Fibroblast of gingiva (primary cell): ENCODE measurements at places on chromosomes 16 and 17.
A peak's percentile ranks its signal among the peaks of the same experiment; 100 is the strongest.

- no peak for DNase-seq
Measured at GRCh38 chr17:64400642-64401041, 10.0 kb upstream of the PECAM1 start.

DNA sequence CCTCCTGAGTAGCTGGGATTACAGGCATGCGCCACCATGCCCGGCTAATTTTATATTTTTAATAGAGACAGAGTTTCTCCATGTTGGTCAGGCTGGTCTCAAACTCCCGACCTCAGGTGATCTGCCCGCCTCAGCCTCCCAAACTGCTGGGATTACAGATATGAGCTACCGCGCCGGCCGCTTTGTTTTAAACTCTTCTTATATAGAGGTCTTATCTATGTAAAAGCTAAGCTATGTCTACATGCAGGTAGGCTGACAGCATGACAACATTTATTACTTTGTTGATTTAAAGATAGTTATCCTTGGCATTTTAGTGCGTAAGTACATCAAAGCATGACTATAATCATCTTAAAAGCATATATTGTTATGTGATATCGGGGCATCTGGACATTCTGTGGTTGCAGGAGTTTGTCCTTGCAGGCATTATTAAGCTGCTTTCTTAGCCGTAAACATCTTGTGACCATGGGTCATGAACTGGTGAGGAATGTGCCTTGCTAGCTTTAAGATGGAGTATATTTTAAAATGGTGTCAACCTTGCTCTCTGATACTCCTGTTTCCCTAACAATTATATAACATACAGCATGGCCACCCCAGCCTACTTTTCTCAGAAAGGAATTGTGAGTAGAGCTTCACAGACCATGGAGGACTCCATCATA, 45.8 kb upstream of the TAOK1 start:
- DNase-seq, result no peak

DNA sequence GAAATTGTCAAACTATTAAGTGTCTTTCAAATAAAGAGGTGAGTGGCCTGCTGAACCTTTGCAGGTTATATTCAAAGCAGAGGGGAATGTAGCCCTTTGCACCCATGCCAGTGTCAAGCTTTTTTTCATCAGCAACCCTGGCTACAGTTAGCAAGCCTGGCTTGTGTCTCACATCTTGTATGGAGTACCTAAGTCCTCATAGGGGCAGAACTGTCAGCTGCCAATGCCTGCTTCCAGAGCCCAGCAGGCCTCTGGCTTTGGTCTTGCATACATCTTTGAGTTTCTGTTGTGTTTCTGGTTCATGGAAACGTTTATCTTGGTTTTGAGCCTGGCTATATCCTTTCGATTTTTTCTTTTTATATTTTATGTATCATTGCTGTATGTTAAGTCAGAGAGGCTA, 26.8 kb downstream of the REXO5 start:
- DNase-seq, result no peak

DNA sequence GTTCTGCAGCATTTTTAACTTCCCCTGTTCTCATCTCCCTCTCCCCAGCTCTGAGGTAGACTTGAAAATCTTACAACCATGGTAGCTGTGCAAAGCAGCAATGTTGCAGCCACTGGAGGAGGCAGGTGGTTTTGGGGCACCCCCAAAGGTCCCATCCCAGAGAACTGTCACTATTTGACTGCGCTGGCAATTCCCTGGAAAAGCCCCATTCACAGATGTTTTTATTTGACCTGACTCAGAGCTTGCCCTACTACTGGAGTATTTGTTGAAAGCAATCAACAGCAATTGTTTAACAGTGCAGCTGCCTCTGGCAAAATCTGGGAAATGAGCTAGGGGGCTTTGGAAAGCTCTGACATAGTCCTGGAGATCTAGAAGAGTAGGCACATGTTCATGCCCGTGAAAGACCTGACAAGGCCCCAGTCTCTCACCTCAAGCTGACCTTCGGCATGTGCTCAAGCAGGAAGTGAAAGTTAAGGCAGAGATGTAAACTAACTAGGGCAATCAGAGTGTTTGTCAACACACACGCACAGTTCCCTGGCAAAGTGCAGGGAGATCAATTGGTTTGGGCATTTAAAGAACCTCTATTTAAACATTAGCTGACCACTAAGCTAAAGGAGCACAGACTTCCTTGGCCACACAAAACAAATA, 19.7 kb upstream of the PIK3R5 start:
- DNase-seq, result no peak

DNA sequence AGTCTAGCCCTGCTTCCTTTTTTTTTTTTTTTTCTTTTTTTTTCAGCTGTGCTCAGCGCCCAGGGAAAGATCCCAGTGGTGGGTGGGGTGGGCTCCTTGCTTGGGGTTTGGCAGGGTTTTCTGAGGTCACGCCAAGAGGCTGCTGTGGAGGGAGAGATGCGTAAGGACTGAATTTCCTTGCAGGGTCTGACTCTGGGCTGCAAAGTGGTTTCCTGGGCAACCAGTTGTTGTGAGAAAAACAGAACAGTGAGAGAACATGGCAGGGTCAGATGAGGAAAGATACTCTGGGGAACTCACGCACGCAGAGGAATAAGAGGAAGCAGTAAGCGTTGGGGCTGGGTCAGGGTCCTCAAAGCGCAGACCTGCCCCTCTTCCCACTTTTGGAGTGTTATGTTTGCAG, 119.5 kb downstream of the IRF8 start:
- DNase-seq, result no peak

DNA sequence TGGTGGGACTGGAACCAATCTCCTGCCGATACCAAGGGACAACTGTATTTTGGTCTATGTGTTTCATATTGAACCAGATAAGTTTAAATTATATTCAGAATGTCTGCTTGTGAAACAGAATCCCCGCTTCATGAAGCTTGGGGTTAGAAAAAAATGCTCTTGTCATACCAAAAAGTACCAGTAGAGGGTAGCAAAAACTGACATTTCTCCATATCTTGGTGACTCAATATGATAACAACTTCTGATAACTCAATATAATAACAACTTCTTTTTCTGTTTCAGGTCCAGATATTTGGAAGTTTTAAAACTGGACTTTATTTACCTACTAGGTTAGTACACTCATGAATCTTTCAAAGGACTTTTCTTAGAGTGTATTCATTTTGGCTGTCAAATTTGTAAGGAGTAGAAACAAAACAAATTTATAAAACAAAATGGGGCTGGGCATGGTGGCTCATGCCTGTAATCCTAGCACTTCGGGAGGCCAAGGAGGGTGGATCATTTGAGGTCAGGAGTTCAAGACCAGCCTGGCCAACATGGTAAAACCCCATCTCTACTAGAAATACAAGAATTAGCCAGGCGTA, 52.3 kb upstream of the ADCY7 start:
- DNase-seq, result peak; percentile 32

DNA sequence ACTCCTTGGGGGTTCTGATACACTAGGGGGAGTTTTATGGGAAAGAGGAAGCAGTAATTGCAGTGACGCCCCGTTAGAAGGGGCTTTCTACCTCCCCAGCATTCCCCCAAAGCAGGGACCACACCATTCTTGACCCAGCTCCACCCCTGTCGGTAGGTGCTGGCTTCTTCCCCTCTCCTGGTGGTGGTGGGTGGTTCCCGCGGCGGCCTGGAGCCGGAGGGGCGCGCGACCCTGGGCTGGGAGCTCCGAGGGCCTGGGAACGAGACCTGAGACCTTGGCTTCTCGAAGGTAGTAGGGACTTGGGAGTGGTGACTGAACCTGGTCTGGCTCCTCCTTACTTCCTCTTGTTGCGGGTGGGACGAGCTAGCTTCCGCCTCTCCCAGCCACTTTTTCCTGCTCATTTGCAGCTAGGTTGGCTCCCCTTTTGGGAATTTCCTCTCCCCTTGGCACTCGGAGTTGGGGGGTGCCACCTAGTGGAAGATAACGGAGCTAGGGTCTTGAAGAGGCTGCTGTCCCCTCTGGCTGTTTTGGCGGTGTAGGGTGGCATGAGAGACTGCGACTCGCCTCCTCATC, 438 bp downstream of the GRN start:
- DNase-seq, result peak; percentile 51

DNA sequence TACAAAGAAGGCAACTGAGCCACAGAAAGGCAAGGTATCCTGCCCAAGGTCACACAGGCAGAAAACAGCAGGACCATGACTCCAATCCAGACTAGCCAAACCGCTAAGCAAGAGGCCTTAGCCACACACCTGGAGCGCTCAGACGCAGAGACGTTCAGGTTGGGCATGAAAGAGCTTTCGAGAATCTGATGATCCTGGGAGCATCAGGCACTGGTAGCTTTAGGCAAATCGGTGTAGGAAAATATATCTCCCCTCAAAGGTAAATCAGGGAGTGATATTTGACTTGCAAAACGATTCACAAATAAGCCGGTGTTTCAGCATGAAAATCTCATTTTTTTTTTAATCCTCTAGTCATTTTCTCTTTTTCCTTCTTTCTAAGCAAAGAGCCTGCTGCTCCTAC, 279.0 kb downstream of the MRTFB start:
- no peak for DNase-seq

- no peak for DNase-seq
Measured at GRCh38 chr17:42665581-42666001, 6.5 kb downstream of the TUBG2 start.

DNA sequence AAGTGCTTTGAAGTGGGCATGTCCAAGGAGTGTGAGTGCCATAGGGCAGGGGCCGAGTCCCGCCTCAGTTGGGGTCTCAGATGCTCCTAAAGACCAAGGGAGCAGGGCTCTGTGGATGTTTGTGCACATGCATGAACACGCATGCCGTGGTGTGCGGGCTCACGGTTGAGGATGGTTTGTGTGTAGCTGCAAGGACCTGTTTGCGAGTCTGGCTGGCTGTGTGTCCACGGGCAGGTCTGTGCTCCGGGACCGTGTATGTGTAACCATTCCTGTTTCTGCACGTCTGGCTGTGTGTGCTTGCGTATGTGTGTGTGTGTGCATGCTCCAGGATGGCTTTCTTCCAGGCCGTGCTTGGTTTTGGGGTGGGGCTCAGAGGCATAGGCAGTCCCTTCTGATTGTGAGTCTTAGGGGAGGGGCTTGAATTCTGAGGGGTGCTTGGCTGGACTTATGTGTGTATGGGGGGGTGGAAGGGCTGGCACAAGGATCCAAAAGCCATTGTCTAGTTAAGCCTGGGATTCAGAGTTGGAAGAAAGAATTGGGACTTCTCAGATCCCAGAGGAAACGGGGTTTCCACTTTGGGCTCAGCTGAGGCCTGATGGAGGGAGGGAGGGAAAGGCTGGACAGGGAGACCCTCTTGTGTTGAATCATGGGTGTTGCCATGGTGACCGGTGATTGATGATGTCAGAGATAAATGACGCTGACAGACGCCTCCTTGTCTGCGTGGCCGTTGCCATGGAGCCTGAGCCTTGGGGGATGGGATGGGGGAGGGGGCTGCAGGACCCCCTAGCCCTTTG, 14.4 kb downstream of the GJD3 start:
- DNase-seq, result peak; percentile 27

- peak; percentile 32 for DNase-seq
Measured at GRCh38 chr16:57469917-57470470, 7.5 kb downstream of the POLR2C start.

- DNase-seq, result no peak
Measured at GRCh38 chr17:72553051-72553755, 432.4 kb downstream of the SOX9 start.

DNA sequence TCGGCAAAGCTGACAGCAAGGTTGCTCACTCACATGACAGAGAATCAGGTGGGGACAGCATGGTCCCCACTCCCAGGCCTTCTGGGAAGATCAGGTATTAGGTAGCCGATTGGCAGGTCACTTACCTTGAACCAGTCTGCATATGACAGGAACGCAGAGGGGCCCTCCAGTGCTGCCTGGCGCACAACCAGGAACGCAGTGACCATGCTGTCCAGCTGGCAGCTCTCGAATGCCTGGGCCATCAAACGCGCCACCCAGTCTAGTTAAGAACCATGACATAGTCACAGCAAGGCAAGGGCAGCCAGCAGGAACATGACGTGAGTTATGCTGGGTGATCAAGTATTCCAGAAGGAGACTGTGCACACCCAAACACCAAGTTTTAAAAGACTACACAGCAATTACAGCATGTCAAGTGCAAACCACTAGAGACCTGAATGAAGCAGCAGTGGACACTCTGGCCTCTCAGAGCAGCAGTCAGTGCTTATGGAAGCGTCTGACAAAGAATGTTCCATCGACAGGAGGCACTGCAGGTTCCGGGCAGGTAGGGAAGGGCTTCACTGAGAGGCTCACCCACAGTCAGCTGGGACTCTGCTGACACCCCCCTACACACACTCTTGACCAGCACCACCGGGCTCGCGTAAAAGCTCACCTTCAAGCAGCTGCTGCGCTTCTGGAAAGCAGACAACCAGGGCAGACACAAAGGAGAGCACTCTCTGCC, 25.0 kb downstream of the FANCA start:
- no peak for DNase-seq

DNA sequence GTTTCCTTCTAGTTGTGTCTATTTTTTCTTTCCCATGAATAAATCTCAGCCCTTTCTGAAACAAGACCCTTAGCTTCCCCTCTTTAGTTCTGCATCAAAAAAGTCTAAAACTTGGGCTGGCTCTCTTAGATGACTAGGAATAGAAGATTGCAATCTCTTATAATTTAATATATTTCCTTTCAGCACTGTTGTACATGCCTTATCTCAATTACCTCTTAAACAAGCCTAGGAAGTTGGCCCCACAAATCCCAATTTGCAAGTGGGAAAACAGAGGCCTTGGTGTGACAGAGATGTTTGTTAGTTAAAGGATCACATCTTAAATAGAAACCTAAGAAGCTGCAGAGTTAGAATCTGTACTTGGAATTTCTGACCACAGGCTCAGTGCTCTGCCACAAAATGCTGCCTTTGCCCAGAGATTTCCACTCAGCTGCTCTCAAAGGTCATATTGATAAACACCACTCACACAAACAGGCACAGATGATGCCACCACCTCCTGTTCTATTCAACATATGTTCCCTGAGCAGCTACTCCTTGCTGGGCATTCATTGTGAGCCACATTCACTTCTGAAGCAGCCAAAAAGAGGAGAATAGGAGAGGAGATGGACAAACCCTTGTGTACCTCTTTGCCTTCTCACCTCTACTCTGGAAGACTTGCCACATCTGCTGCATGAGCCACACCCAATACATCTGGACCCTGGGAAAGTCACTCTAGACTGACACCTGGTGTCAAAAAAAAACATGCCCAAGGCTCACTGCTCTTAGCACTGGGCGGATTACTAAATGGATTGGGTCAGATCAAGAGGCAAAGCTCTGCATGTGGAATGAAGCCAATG, 5.5 kb downstream of the CCDC182 start:
- no peak for DNase-seq

- DNase-seq, result peak; percentile 95
Measured at GRCh38 chr17:40952661-40953060, 14.1 kb downstream of the KRT39 start.

DNA sequence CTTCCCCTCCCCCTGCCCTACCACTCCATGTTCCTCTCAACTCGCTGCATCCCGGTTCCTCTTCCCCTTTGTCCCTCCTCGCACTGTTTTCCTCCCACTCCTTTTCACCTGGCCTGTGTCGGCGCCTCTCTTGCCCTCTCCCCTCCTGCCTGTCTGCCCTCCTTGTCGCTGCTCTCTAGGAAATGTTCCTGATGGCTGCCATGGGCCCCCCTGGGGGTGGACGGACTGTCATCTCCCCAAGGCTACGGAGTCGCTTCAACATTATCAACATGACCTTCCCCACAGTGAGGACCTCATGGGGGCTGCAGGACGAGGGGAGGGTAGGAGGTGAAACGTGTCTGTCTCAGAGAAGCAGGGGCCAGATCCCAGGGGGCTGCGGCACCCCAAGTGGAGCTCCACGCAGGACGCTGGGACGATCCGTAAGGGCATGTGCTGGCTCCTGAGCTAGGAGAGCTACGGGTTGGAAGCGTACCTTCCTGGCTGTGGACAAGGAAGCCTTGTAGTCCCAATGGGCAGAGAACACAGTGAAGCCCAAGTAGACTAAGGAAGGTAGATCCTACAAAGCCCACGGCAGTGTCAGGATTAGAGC, 39.8 kb upstream of the KDM6B start:
- DNase-seq, result no peak
